ENCODE measurements at places on chromosomes 12 and 14.

- DNase-seq: no peak
Observed at GRCh38 chr14:67551123-67551522, 18.0 kb downstream of the PLEKHH1 start.

- no peak for DNase-seq
Observed at GRCh38 chr14:103943673-103944072, 1.3 kb upstream of the RD3L start.

- DNase-seq: peak; percentile 15
Observed at GRCh38 chr12:10131111-10131690, 1.2 kb upstream of the CLEC7A start.

DNA sequence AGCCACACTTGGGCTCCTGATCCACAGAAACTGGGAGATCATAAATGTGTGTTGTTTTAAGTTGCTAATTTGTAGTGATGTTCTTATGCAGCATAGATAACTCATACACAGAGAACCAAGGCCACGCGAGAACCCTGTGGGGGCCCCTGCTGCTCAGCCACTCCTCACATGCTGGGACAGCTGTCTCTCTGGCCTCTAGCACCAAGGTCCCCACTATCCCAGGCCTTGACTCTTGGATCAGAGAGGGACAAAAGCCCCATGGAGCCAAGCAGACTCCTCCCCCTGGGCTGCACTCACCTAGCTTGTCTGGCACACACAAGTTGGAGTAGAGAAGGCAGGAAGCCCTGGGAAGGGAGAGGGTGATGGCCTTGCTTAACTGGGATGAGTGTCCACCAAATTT, 11.3 kb downstream of the PLD4 start:
- no peak for DNase-seq

DNA sequence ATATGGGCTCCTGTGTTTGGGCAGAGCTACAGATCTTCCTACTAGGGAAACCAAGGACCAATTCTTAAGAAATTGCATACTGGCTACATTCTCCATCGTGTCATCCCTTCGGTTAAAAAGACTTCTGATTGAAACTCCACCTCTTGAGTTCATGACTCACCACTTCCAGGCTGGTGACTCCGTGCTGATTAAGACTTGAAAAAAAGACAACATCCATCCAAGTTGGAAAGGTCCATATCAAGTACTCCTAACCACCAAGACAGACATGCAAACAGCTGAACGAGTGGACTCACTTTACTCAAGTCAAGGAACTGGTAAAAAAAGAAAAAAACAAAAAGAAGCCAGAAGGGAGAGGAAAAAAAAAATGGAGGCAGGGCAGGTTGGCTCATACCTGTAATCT, 63.4 kb downstream of the APOBEC1 start:
- no peak for DNase-seq

- no peak for DNase-seq
Observed at GRCh38 chr14:79580414-79580813, 630.9 kb downstream of the DIO2 start.

GRCh38 chr14:43475757-43476156, 1031.3 kb downstream of the FSCB start:
- peak; percentile 20 for DNase-seq

GRCh38 chr14:74242021-74242779, 3.0 kb downstream of the VSX2 start:
- no peak for DNase-seq

- no peak for DNase-seq
Observed at GRCh38 chr12:107026806-107027635, 40.1 kb upstream of the MTERF2 start.

GRCh38 chr14:79702197-79702596, 509.1 kb downstream of the DIO2 start:
- no peak for DNase-seq

GRCh38 chr14:97687944-97688630, 890.9 kb downstream of the VRK1 start:
- no peak for DNase-seq

GRCh38 chr12:42023733-42024494, 120.8 kb downstream of the GXYLT1 start:
- peak; percentile 71 for DNase-seq

- no peak for DNase-seq
Observed at GRCh38 chr12:125151284-125151683, 86.0 kb downstream of the AACS start.

- DNase-seq: no peak
Observed at GRCh38 chr14:86770186-86770585, 1222.8 kb downstream of the GALC start.

GRCh38 chr12:80086025-80086424, 13.3 kb upstream of the OTOGL start:
- DNase-seq: no peak

GRCh38 chr14:23432946-23433345, 2.5 kb downstream of the MYH7 start:
- DNase-seq: no peak

GRCh38 chr14:102231476-102232347, 73.3 kb downstream of the MOK start:
- DNase-seq: no peak

- no peak for DNase-seq
Observed at GRCh38 chr12:77488041-77488620, 342.6 kb upstream of the NAV3 start.

DNA sequence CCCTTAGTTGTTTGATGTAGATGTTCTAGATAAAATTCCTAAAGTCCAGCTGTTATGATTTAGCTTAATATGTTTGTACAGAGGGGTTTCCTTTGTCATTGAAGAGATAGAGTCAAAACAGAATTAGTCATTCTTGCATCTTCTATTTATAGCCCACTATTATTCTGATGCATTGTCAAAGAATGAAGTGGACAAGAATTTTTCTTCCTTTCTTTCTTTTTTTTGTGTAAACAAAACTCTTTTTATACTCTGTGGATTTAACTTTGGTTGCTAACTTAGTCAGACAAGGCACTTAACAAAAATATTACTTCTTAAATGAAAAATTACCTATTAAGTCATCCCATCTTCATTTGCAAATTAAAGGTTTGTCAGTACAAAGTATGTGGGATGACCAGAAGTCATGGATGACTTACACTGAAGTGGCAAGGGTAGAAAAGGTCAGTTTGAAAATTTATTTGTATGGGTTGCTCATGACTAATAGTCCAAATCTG, 215.6 kb upstream of the DDHD1 start:
- DNase-seq: no peak

DNA sequence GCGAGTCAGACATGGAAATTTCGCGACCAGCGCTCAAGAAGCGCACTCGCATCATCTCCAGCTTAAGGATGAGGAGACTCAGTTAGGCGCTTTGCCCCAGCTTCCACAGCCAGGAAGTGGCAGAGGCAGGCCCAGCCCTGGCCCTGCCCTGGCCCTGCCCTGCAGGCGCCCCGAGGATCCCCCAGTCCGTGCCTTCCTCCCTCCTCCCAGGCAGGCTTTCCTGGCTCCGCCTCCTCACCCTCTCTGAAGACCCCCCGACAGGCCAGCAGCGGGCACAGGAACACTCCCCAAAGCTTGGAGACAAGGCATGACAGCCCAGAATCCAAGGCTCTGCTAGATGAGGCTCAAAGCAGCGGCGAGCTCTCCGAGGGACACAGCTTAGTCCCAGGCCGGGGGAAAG, 25.1 kb downstream of the UBR7 start:
- no peak for DNase-seq

- no peak for DNase-seq
Observed at GRCh38 chr14:72614891-72615415, 278.9 kb downstream of the DPF3 start.

DNA sequence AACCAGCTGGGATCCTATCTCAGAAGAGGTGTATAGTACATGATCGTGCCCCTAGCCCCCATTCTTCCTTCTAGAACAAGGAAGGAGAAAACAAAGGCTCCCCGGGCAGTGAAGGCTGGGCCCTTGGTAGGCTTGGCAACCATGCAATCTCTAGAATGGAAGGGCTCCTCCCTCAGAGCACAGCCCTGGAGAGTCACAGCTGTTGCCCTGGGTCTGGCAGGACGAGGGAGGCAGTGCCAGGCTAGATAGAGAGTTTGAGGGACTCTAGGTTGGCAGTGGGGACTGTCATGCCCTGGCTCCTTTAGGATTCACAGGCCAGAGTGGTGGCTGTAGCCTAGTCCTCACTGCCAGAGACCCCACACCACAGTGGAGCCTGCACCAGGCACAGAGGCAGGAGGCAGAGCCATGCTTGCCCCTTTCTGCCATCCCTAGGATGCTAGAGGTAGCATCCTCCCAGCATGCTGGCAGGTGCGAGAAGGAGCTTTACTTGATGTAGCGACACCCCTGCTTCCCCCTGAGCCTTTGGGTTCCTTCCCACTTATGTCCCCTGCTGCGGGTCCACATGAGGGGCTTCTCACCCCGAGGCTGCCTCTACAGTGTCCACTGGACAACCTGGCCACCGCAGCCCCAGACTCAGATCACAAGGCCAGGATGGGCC, 33.4 kb upstream of the CIPC start:
- no peak for DNase-seq

GRCh38 chr12:3531496-3531895, 40.5 kb downstream of the PRMT8 start:
- no peak for DNase-seq

DNA sequence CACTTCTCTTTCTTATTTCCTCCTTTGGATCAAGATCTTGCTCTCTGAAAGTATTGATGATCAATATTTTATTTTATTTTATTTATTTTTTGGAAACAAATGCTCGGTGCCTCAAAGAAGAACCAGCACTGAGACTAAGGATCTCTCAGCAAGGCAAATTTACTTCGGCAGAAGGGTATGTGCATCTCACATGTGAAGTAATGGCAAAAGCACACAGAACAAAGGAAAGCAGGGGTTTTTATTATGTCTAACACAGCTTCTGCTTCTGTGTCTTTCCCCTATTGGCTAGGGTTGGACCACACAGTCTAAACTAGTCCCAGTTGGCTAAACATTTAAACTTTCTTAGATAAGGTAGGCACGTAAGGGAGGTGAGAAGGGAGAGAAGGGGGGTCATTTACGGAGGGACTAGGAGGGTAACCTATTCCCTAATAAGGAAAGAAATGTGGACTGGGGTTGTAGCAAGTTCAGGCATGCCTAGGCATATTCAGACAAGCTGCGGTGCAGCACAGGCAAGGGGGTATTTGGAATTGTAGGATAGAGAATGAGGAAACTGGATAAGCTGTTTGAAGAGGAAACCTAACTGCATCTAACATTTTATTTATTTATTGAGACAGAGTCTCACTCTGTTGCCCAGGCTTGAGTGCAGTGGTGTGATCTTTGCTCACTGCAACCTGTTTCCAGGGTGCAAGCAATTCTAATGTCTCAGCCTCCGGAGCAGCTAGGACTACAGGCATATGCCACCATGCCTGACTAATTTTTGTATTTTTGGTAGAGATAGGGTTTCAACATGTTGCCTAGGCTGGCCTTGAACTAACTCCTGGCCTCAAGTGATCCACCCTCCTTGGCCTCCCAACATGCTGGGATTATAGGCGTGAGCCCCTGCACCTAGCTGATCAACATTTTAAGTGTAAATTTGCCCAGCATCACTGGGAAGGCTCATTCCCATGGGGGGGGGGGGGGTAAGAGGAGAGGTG, 90.0 kb upstream of the EIF5 start:
- no peak for DNase-seq

DNA sequence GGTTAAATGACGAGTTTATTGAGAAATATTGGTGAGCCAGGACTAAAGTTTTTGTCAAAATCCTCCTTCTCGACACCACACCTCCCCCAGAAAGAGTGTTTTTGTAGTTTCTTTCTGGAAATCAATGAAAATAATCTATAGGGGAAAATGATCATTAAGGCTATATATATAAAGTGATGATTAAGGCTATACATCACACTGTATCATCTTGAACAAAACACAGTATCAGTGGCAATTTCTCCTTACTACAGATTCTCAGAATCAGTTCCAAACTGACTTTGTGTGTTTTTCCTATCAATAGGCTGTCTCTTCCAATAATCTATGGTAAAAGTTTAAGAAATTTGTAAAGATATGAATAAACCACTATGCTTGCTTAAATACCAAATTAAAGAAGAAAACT, 81.7 kb downstream of the IFNG-AS1 start:
- no peak for DNase-seq

DNA sequence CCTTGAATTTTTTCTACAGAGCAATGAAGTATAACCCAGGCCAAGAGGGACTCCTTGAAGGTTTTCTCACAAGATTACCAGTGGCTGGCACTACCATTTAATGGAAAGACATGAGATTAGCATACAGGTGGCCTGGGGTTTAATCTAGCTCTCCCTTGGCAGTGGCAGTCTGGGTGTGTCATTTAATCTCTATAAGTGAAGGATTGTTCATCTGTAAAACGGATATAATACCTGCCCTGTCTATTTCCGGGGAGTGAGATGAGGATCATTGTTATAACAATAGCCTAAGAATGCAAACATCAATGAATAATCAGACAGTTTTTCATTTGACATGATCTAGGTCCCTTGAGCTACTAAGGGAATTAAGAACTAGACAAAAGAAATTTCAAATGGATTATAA, 168.7 kb upstream of the CPNE8 start:
- no peak for DNase-seq

- DNase-seq: no peak
Observed at GRCh38 chr12:16499611-16500010, 106.4 kb downstream of the LMO3 start.

DNA sequence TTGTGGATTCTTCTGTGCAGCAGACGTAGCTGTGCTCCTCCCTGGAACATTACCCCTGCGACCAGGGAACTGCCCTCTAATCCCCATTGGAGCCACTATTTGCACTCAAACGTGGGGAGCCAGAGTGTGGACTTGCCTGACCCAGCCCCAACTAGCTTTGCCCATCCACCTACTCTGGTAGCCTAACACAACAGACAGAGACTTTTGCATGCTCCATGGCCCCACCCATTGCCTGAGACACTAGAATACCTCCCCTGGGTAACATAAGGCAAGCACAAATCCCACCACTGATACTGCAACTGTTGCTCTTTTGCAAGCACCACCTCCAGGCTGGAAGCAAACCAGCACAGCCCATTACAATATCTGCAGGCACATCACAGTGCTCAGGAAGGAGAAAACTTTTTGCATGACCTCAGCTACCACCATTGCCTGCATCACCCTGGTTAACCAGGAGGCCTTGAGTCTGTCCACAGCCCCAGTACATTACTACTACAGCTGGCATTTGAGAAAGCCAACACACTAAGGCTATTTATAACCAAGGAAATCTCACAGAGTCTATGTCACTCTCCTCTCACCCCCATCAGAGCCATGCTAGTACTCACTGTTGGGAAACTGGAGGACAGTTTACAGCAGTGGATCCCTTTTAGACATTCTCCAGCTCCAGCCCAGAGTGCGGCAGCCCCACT, 15.0 kb downstream of the CEP128 start:
- no peak for DNase-seq

DNA sequence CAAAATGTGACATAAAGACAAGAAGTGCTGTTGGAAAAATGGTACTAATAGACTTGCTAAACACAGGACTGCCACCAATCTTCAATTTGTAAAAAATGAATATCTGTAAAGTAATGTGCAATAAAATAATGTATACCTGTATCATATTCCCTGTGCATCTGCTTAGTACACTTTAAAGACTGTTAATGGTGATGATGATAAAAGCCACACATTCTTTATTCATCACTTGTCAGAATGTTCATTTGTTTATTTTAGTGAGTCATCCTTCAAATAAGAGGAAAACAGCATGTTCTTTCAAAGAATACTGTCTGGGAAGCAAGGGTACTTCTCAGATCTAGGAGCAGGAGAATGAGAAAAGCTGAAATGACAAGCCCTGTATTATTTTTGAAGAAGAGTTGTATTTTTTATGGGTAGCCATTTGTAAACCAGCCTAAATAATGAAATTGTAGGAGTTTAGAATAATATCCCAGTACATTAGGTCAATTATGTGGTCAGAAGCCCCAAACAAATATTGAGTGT, 78.3 kb upstream of the PSMA6 start:
- DNase-seq: no peak

Data from RPMI8226 (cell line).